Aorta (tissue), 5 donors: ENCODE measurements at places on chromosomes 13 and 19. TPM values are rescaled to one million over a fixed set of nuclear protein-coding genes. Genes with fewer than 3 reads are reported as not detected.

Gene KIRREL2
- not detected for total RNA-seq

Gene FSD1
- 0.84 TPM for total RNA-seq

Gene LILRA1
- total RNA-seq, result 1.4 TPM

Gene ATP4A
- not detected for total RNA-seq

Gene MYH14
- total RNA-seq, result 11.8 TPM

Gene AKAP11
- 42.0 TPM for total RNA-seq

Gene TNNI3
- total RNA-seq, result not detected

Gene DIRAS1
- total RNA-seq, result 3.5 TPM

Gene KIR2DL3
- total RNA-seq, result not detected

Gene ZBTB32
- not detected for total RNA-seq

Gene CAPS
- total RNA-seq, result 9.4 TPM

Gene DDA1
- total RNA-seq, result 33.2 TPM

Gene CRB3
- not detected for total RNA-seq

Gene BSPH1
- not detected for total RNA-seq

Gene TSHZ3
- total RNA-seq, result 20.6 TPM

Gene TMEM150B
- total RNA-seq, result 2.9 TPM

Gene TMEM145
- not detected for total RNA-seq

Gene ZNF865
- 13.4 TPM for total RNA-seq

Gene SLC17A7
- total RNA-seq, result 4.7 TPM
